ENCODE measurements at places on chromosomes 7 and 10. TPM values are rescaled to one million over a fixed set of nuclear protein-coding genes. Genes with fewer than 3 reads are reported as not detected.

DNA sequence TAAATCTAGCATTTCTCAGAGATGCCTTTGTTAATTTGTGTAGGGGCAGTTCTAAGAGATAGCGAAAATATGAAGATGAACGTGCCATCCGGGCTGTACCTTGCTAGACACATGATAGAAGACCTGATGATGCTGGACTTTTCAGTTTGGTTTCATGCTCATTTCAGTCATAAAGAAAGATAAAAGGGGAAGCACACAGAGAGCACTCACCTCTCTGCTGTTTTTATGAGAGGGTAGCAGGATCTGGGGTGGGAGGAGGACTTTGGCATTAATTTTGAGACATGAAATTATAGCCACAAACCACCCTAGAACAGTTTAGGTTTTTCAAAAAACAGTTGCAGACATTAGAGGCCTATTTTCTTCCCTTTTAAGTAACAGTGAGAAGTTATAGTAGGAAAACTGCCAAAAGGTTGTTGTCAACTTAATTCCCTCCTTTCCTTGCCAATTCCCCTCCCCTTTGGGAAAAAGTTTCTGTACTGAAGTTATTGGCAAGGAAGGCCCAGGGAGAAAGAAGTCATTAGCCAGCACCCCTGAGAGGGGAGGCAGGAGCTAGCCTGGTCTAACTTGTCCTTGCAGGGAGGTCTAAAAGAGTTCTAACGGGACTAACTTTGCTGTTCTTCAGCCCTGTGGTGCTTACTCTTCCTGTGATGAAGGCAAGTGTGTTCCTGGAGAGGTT is 2.6 kb downstream of the ST7 start:
- no peak for DNase-seq

- DNase-seq: no peak
Measured at GRCh38 chr7:18396953-18397352, 98.6 kb upstream of the HDAC9 start.

- no peak for DNase-seq
Measured at GRCh38 chr7:135390829-135391228, 119.1 kb downstream of the CNOT4 start.

- DNase-seq: no peak
Measured at GRCh38 chr7:26460351-26461085, 168.9 kb downstream of the SNX10 start.

GRCh38 chr7:55258631-55259030 is 106.5 kb upstream of the LANCL2 start:
- DNase-seq: no peak

DNA sequence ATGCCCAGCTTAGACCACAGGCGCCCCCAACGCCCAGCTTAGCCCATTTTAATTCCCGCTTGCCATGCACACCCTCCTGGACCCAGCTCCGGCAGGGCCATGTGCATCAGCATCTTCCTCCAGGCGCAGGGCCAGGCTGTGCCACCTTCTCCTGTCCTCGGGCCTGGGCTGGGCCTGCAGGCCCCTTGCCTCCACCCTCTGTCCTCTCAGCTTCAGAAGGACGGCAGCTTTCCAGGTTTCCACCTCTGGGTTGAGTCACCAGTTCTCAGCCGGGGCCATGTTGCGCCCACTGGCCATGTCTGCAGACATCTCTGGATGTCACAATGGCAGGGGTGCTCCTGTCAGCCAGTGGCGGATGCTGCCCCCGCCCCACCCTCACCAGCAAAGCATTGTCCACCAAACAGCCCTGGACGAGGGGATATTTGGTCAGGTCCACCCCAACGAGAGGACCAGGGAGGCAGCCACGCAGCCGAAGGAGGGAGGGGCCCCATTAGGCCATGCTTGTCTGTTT is 59.1 kb upstream of the NKX6-2 start:
- no peak for DNase-seq

DNA sequence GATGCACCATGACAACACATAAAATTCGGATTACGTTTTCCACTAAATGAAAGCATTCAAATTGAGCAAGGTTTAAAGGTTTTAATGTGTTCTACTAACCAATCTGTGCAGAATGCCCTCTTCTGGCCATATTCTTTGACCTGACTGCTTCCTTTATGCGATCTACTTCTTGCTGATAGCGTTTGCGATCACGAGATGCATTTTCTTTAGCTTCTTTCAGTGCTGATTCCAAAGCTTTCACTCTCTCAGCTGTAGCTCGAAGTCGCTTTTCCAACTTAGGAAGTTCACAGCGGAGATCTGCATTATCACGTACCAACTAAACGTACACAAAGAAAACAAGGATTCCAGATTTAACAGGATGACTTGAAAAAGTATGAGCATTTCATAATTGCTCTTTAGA is 39.2 kb downstream of the KIF5B start:
- no peak for DNase-seq

DNA sequence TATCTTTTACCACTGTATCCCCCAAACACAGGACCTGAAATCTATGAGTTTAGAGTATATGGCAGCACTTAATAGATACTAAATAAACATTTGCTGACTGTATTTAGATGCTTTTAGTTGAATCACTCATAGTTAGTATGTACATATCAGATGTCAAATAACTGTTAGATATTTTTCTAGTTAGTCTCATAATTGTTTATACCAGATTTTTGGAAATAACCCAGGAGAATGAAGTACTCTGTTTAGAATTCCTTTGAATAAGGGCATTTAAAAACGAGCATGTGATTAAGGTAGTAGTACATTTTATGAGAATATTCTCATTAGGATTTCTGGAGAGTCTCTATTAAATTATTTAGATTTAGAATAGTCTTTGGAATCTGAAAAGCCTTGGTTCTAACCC is 22.3 kb upstream of the ZEB1 start:
- DNase-seq: no peak

DNA sequence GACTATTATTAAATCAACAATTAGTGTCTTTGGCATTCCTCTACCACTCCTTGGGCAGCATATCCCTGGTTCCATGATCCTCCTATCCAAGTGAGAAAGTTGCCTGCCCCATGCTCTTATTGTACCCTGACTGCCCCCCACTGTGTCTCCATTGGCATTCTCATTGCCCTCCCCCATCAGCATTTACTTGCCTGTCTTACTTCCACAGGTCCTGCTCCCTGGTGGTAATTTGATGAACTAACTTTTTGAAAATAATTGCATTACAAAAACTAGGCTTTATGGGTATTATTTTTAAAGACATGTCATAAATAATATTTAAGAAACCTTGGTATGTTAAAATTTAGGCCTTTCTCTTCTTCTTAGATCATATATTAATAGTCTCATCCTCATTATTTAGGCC is 346.4 kb downstream of the PCLO start:
- DNase-seq: peak; percentile 1

DNA sequence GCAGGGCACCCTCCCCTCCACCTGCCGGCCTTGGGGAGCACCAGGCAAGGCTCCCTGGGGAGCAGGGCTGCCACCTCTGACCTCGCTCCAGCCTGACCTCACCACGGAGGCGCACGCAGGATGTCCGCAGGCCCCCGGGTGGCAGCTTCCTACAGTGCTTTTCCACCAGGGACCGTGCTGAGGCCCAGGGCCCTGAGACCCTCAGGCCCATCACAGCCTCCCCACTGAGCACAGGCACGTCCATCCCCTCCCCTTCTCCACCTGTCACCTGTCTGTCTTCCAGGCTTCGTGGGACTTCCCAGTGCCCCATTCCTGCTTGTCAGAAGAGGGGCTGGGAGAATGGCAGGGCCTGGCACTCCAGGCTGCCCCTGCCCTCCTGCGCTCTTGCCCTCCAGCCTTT is 90.1 kb downstream of the LHPP start:
- no peak for DNase-seq

GRCh38 chr10:17144757-17145156 is 15.1 kb upstream of the CUBN start:
- DNase-seq: no peak

DNA sequence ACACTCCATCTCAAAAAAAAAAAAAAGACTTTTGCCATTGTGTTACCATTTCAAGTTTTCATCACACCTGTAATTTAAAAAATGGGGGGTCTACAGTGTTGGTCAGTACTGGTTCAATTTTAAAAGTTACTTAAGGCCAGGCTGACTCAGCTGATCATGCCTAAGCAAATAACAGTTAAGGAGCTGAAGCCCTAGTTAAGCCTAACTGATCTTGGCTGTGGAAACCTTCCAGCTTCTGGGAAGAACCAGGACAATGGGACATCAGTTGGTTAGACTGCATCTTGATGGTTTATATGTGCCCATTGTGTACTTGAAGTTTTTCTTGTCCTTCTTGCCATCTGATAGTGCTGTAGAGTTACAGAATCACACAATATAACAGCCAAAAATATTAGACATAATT is 26.7 kb downstream of the VCL start:
- DNase-seq: no peak

GRCh38 chr7:80699045-80699638 is 60.7 kb downstream of the CD36 start:
- peak; percentile 58 for DNase-seq

- DNase-seq: no peak
Measured at GRCh38 chr10:42980553-42981357, 96.1 kb upstream of the RET start.

GRCh38 chr10:3635211-3635671 is 149.8 kb downstream of the KLF6 start:
- DNase-seq: no peak

DNA sequence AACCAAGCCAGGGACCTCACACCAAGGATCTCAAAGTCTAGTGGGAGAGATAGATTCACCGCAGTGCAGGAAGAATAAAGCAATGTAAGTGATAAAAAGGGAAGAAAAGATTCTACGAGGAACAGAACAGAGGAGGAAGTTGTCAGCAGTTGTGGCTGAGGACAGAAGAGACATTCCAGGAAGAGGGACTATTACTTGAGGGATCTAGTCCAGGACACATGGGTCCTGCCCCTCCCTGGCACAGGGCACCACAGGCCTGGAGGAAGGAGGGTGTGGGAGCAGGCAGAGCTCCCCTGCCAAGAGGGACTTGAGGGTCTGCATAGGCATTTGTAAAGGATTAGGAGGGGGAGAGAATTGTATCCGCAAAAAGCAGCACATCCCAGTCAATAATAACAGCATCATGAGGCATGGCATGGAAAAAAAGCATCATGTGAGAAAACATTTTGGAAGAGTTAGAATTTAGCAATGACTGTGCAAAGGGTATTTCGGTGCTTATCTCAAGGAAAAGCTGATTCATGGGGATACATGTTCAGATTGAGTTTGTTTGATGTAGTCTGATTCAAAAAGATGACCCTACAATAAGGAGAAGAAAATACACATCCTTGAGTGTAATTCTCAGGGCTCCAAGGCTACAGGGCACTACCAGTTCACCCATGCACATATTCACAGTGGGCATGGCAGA is 12.7 kb downstream of the C10orf71 start:
- DNase-seq: no peak

DNA sequence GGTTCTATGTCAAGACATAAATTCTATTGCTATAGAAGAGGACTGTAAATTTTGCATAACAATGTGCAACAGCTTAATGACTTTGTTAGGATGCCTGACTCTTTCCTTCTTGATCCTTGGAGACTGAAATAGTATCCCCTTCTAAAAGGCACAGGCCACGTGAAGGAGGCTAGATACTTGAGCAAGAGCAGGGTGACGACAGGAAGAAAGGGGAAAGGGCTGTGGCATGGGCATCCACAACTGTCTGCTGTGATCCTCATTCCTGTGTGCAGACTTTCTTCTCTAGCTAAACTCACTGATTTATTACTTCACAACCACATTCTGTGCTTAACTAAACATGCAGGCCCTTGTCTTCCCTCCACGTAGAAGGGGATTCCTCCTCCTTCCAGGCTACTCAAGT is 1111.8 kb upstream of the C7orf33 start:
- no peak for DNase-seq

DNA sequence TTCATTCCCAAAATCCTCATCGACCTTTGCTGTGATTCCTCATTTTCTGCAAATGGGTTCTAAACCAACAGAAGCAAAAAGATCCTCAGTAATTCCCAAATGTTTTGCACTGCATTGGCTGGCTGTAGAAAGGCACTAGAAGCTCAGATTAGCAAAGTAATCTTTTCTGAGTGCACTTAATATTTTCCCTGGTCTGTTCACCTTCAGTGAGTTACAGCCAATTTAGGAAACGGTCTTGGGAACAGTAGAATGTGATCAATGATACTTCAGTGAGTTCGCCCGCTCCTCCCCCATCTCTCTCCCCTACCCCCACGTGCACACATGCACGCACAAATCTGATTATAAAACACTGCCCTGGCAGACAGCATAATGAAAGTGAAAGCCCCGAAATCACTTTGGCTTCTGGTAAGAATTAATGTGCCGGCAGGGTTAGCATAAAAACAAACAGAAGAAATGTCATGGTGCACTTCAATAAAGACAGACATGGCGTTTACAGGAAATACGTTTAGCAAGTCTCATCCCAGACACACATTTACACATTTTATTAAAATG is 201.3 kb upstream of the CDCA7L start:
- no peak for DNase-seq

- peak; percentile 89 for DNase-seq
Measured at GRCh38 chr10:16436758-16437539, at the start of gene PTER. Gene PTER, plus strand, starts transcription at chr10:16437010. Its CDS starts 47,375 bp downstream, at chr10:16484385.

- no peak for DNase-seq
Measured at GRCh38 chr10:29455095-29455494, 166.2 kb downstream of the LYZL1 start.

- peak; percentile 8 for DNase-seq
Measured at GRCh38 chr7:42843205-42843800, 68.6 kb downstream of the C7orf25 start.

DNA sequence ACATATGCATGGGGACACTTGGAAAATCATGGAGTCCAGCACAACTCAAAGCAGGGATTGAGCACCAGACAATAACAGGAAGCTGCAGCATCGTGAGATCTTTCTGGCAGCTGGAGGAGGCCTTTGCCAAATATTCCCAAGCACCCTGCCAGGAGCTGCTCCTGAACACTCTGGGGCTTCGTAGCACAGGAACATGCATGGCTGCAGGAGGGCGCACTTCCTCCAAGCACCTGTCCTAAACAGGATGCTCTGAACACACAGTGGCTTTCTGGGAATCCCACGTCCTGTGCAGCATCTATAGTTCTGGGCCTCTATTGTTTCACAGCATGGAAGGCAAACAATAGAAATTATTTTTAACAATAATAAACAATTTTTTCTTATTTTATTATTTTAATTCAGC is 4.1 kb downstream of the ABLIM1 start:
- no peak for DNase-seq

- DNase-seq: no peak
Measured at GRCh38 chr7:114229246-114229645, 185.4 kb upstream of the FOXP2 start.

GRCh38 chr10:124661660-124662180 is 82.5 kb downstream of the FAM53B start:
- DNase-seq: no peak

- DNase-seq: no peak
Measured at GRCh38 chr10:97875391-97875790, 25.7 kb downstream of the GOLGA7B start.

- DNase-seq: no peak
Measured at GRCh38 chr7:79923953-79924352, 210.7 kb upstream of the GNAI1 start.

GRCh38 chr10:96609510-96609909 is 22.7 kb upstream of the TM9SF3 start:
- DNase-seq: no peak

The METTL27 gene
- total RNA-seq: 30.4 TPM

The CLRN3 gene
- 0.39 TPM for total RNA-seq

The UNCX gene
- total RNA-seq: not detected

The EPHA1 gene
- 29.9 TPM for total RNA-seq

The TCAF2 gene
- 1.3 TPM for total RNA-seq

The GPR37 gene
- total RNA-seq: 2.2 TPM

The LIPN gene
- total RNA-seq: not detected

The PGAM1 gene
- total RNA-seq: 497 TPM

The SRRM3 gene
- total RNA-seq: 12.7 TPM

Measured in HCT116 (cell line).